ENCODE measurements at places on chromosomes 2 and 18. TPM values are rescaled to one million over a fixed set of nuclear protein-coding genes. Genes with fewer than 3 reads are reported as not detected.
A peak's percentile ranks its signal among the peaks of the same experiment; 100 is the strongest.

DNA sequence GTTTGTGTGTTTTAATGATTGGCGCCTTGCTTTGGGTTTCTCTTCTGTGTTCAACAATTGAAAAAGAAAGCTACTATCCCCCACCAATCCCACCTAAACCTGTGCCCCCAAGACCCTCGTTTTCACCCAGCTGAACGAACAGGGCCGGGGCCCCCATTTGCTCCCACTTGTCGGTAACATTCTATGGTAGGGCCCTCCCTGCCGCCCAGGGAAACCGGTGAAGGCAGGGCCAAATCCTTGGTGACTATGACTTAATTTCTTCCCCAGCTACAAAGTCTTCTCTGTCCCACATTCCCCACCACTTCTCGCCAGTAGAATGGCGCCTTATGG, 598 bp upstream of the SNRNP200 start:
- no peak for DNase-seq

DNA sequence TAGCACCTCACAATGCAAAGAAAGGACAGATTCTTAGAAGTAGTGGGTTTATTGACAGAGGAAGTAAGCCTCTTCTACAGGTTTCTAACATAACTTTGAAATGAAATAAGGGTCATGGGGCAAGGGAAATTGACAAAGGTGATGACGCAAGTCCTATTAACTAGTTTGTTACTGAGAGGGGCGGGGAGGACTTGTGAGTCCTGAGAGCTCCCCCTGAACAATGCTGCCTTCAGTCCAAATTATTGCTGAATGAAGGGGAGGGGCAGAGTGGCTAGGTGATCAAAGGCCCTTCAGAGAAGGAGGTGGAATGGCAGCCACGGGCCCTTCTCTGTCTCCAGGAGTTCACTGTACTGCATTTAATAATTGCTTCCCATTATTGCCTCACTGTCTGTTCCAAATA, 390.0 kb downstream of the MEIS1 start:
- no peak for DNase-seq

Gene SULT1C2
- total RNA-seq: not detected

Gene KLHL14
- 0.46 TPM for total RNA-seq

GRCh38 chr2:227834423-227834822, 20.8 kb downstream of the CCL20 start:
- no peak for DNase-seq

DNA sequence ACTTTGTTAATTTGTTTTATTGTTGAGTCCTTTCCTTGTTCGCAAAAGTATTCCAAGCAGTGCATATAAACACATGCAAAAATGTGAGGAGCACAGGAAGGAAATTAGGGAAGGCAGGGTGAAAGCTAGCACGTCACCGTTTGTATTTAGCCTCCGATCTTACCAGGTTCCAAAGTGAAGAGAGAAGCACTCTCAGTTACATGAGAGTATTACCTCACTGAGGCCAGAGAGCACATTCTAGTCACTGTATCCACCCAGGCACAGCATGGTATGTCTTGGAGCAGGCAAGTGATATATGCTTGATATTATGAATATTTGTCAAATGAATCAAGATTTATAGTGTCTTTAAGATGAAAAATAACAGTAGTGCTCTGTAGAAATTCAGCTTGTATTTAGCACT, 6.5 kb upstream of the TMEM182 start:
- DNase-seq: no peak

Gene STAT4
- 2.5 TPM for total RNA-seq

DNA sequence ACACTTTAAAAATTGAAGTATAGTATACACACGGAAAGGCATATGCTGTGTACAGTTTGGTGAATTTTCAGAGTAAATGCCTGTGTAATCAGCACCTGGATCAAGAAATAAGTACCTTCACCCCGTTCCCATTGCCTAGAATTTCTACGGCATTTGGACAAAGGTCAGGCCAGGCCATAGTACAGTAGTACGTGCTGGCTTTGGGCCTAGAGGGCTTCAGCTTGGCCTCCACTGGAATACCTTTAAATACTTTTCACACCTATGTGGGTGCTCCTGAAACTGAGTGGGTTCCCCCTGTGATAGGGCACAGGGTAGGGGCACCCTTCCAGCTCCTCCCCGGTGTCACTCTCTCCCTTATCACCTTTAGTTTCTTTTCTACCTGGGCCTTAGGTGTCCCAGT, 26.5 kb downstream of the TET3 start:
- DNase-seq: no peak

- DNase-seq: no peak
Observed at GRCh38 chr18:76354348-76354747, 140.7 kb downstream of the ZNF516 start.

Gene PIAS2
- 42.3 TPM for total RNA-seq

- no peak for DNase-seq
Observed at GRCh38 chr18:25614168-25614567, 262.2 kb upstream of the ZNF521 start.

Gene FIGN
- 23.6 TPM for total RNA-seq

Gene NDC80
- total RNA-seq: 1.4 TPM

- DNase-seq: peak; percentile 94
Observed at GRCh38 chr18:61606759-61607158, 273.5 kb downstream of the CDH20 start.

Gene CLEC4F
- 0.32 TPM for total RNA-seq

- DNase-seq: peak; percentile 71
Observed at GRCh38 chr2:108923736-108924579, 65.1 kb downstream of the EDAR start.

DNA sequence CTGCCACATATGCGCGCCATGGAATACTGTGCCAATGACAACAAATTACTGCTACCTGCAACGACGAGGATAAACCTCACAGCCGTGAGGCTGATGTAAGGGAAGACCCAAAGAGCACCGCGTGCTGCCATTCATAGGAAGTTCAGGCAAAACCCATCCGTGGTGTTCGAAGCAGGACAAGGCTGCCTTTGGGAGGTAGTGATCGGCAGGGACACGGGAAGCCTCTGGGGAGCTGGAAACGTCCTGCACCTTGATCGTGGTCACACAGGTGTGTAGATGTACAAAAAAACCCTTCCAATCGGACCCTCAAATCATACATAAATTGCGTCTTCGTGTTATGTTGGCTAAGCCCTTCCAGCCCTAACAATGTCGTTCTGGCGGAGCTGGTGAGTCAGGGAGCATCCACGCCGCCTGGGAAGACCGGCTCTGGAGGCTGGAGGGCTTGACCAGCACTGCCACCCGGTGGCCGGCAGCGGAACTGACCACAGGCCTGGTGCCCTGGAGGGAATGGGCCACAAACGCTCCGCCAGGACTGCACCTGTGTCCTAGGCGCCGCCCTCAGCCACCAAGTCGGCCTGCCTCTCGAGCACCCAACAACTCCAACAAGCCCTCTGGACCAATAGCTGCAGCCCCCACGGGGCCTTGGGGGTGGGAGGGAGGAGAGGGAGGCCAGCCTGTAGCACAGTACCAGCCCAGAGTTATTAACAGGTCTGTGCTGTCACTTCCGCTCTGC, 4.1 kb upstream of the NEURL3 start:
- DNase-seq: peak; percentile 97

DNA sequence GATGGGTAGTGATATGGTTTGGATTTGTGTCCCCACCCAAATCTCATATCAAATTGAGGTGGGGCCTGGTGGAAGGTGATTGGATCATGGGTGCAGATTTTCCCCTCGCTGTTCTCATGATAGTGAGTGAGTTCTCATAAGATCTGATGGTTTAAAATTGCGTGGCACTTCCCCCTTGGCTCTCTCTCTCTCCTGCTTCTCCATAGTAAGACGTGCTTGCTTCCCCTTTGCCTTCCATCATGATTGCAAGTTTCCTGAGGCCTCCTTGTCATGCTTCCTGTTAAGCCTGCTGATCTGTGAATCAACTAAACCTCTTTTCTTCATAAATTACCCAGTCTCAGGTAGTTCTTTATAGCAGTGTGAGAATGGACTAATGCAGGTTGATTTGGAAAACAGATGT, 223.2 kb upstream of the APCDD1 start:
- no peak for DNase-seq

Gene SERPINB10
- not detected for total RNA-seq

Measured in posterior vena cava (tissue), 2 donors.